ENCODE measurements at places on chromosomes 7 and 10.
A peak's percentile ranks its signal among the peaks of the same experiment; 100 is the strongest.

GRCh38 chr7:50679218-50680007 lies 103.3 kb downstream of the GRB10 start:
- DNase-seq: no peak

- DNase-seq: no peak
Observed at GRCh38 chr10:58064714-58065528, 202.8 kb downstream of the IPMK start.

DNA sequence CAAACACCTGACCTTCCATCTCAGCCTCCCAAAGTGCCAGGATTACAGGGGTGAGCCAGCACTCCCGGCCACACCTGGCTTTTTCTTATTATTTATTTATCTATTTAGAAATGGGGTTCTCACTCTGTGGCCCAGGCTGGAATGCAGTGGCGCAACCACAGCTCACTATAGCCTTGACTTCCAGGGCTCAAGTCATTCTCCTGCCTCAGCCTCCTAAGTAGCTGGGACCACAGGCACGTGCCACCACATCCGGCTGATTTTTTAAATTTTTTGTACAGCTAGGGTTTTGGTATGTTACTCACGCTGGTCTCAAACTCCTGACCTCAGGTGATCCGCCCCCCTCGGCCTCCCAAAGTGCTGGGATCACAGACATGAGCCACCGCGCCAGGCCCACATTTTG lies 56.9 kb upstream of the MYL10 start:
- no peak for DNase-seq

GRCh38 chr7:86788948-86789347 lies 145.2 kb downstream of the GRM3 start:
- DNase-seq: no peak

DNA sequence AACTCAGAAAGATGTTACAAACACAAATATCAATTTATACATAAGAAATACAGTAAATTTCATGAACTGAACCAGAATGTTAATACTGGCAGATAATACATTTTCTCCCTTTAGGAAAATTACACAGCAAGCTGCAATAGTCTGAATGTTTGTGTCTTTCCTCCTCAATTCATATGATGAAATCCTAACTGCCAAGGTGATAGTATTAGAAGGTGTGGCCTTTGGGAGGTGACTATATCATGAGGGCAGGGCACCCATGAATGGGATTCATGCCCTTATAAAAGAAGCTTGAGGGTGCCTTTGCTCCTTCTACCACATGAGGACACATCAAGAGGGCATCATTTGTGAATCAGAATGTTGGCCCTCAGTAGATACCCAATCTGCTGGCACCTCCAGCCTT lies 64.3 kb upstream of the GPR22 start:
- DNase-seq: no peak

DNA sequence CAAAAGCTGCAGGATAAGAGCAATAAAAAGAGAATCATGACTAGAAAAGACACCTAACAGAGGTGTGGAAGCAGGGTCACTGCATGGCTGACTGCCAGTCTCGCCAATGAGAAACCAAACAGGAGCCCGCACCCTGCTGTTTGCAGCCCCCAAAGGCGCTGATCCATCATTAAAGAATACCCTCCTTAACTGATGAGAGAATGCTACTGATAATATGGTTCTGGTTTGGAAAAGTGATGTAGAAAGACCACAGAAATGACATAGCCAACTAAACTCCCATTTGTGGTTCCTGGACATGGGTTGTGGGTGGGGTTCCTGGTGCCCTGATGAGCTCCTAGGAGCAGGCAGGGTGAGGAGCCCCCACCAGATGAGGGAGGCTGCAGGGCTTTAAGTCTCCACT lies 207.4 kb downstream of the TNS3 start:
- no peak for DNase-seq

DNA sequence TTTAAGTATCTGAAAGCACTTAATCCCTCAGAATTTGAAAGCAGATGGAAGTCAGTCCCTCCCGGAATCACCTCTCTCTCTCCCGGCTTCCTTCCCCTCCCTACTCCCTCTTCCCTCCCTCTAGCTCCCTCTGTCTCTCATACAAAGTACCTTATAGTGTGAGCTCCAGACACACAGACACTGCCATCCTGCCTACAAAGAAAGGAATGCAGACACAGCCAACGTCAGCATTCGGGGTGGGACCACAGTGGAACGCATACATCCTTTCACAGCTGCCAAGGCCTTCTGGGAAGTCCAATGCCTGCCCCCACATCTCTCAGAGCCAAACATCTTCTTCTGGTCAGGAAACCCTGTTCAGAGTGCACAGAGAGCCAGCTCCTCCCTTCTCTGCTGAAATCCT lies 9.3 kb downstream of the NOD1 start:
- DNase-seq: no peak

GRCh38 chr10:102003541-102003940 lies 52.4 kb downstream of the ARMH3 start:
- no peak for DNase-seq

DNA sequence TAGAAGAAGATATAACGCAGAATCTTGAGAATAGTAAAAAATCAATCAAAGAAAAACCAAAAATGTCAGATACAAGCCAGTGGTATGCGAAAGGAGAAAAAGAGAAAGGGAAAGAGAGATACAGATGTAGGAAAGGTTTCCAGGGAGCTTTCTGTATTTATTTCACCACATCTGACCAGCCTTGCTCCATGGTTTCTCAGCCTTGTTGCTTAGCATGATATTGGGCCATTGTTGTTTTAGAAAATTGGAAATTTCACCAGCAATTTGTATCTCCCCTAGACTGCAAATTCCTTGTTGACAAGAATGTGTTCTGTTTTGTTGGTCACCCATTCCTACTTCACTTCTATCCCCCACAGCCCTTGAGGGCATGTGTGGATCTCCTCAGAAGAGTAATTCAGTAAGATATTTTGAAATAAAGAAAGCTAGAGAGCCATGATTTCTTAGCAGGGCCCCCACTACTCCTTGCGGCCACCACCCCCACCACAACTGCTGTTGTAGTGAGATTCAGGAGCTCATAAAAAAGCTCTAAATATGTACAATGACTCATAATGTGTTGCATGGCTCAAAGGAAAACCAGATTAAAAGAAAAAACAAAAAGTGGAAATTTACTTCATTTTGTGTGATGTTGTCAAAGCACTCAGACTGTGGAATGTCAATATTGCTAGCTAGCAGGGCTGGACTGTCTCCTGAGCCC lies 138.7 kb downstream of the CHRM2 start:
- DNase-seq: no peak

GRCh38 chr10:78991187-78991586 lies 77.6 kb upstream of the ZMIZ1 start:
- DNase-seq: no peak

DNA sequence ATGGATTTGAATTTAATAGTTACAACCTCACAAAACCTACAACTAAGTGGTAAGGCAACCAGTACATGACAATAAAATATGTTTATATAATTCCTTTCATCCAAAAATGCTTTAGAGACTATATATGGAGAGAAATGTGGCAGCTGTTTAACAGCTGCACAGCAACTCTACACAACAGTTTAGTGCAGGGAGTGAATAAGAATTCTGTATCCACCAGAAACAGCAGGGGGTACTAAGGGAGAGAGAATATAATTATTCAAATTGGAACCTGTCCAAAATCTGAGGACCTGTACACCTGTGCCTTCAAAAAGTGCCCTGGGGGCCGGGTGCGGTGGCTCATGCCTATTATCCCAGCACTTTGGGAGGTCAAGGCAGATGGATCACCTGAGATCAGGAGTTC lies 49.6 kb downstream of the POLL start:
- DNase-seq: no peak

DNA sequence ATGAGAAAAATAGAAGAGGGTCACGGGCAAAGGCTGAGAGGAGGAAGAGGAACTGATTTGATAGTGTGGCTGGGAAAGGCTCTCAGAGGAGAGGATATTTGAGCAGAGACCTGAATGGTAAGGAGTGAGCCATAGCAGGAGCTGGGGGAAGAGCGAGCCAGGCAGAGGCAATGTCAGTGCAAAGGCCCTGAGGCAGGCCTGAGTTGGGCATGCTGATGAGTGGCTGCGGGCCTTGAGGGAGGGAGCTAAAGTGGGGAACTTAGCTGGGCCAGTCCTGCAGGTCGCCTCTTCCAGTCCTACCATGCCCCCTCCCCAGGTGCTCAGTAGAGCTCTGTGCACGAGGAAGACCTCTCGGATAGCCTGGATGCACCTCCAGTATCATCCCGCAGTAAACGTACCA lies 55.4 kb upstream of the FGFR2 start:
- no peak for DNase-seq

DNA sequence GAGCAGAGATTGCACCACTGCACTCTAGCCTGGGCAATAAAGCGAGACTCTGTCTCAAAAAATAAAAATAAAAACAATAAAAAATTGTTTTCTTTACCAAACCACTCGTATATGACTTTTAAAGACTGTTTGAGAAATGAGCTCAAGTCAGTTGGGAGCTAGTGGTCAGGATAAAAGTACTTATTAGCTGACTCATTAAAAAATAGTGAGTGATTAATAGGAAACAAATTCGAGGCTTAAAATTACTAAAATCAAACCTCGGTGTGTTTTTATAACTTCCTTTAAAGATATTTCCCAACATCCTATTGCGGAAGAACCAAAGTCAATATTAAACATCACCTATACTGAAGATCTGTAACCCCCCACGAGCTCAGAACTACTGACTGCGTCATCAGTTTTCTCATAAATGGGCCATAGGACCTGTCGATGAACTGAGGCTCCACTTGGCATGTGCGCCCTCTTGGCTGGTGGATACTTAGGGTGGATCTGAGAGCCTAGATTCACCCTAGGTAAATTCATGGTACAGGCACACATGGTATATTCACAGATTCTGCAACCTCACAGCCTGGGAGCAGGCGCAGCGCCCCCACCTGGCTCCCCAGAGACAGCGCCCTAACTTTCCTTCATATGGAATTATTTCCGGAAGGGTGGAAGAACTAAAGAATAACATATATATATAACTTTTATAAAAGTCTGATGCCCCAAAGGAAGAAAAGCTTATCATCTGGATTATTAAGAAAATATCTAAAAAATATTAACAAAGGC lies 9.2 kb downstream of the MKI67 start:
- no peak for DNase-seq

DNA sequence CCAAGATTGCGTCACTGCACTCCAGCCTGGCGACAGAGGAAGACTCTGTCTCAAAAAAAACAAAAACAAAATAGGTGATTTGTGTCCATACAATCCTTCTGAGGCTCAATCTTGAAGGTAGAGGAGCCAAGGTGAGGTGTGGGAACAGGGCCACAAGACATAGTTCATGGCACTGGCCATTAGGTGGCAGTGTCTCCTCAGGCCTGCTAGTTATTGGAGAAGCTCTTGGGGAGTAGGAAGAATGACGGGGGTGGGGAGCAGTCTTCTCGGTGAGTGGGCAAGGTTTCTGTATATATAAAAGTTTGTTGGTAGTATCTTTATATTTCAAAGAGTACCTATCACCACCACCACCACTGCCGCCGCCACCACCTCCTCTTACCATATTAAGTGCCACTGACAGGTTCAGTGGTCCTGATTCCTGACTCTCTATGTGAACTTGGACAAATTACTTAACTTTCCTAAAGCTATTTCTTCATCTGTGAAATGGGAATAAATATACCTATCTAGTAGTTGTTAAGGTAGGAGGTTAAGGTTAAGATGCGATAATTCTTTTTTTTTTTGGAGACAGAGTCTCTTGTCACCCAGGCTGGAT lies 24.0 kb downstream of the CCSER2 start:
- peak; percentile 72 for DNase-seq

GRCh38 chr7:104923010-104923421 lies 91.0 kb upstream of the KMT2E start:
- DNase-seq: no peak

GRCh38 chr10:13972609-13973008 lies 358.1 kb downstream of the FRMD4A start:
- no peak for DNase-seq

DNA sequence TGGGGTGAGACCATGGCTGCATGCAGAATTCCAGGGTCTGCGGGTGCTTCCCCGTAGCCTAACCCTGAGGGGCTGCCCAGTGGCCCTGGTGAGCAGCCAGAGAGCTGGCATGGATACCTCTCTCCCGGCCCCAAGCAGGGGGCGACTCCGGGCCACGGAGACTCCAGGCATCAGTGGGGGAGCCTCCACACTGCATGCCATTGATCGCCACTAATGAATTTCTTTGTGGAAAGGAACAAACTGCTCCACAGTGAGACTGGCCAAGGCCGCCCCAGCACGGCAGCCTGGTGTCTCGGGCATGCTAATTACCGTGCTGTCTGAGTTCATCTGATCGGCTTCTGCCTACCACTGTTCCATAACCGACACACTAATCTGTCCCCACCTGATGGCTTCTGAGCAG lies 184.4 kb downstream of the GRID1 start:
- no peak for DNase-seq

GRCh38 chr10:63788152-63788821 lies 267.1 kb downstream of the REEP3 start:
- DNase-seq: no peak

DNA sequence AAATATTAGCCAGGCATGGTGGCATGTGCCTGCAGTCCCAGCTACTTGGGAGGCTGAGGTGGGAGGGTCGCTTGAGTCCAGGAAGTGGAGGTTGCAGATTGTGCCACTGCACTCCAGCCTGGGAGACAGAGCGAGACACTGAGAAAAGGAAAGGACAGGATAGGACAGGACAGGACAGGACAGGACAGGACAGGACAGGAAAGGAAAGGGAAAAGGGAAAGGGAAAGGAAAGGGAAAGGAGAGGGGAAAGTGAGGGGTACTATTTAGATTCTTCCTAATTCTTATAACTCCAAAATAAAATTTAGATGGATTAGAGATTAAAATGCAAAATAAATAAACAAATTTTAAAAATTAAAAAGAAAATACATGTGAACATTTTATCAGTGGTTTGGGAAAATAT lies 58.7 kb downstream of the PIK3AP1 start:
- no peak for DNase-seq

GRCh38 chr10:75935240-75935639 lies 503.8 kb downstream of the LRMDA start:
- no peak for DNase-seq

GRCh38 chr7:79880312-79880711 lies 254.3 kb upstream of the GNAI1 start:
- no peak for DNase-seq

DNA sequence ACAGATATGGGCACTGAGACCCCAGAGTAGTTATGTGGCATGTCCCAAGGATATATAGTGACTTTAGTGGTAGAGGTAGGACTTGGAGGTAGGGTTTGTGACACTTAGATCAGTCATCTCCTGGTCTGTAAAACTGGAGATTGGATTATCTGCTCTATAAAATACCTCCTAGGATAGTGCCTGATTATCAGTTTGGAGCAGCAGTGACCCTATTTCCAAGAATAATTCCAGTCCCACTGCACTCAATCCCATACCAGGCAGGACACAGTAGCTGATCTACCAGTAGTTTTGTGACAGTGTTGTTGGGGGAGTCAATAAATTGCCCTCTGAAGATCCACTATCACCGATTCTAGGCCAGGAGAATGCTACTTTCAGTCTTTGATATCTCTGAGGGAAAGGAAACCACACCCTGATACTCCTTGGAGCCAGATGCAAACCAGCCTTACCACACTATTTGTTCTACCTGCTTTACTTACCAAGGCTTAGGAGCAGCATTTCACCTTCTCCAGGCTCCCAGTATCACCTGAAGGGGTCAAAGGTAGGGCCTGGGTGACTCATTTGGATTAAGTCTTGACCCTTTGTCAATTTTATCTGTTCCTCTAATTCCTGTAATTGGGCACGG lies 30.6 kb downstream of the KMT2E start:
- no peak for DNase-seq

- DNase-seq: no peak
Observed at GRCh38 chr10:80996615-80997193, 459.0 kb downstream of the SH2D4B start.

All from ascending aorta (tissue), 2 donors.